ENCODE measurements at places on chromosomes 2 and 18.
A peak's percentile ranks its signal among the peaks of the same experiment; 100 is the strongest.

DNA sequence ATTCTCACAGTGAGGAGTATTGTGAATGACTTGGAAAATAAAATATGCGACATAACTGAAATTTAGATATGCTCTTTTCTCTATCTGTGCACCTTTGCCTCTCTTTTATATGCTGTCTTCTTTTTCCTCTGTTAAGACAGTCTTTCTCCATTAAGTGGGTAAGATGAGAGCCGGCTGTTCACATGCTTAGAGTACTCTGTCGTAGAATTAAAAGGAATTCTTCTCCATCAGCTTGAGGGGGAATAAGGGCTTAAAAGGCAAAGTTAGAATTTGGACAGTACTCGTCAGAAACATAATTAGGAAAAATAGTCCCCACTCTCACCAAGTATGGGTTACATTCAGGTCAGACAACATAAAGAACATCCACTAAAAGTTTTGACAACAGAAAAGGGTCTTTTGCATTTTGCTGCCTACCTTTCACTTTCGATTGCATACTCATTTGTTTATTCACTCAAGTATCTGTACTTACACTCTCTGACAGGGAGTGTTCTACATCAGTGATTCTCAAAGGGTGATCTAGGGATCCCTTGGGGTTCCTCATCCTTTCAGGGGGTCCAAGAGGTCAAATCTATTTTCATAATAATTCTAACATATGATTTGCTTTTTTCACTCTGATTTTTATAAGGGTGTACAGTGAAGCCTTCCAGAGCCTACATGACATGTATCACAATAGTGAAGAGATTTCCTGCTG is 48.0 kb downstream of the ARHGAP15 start:
- no peak for DNase-seq

- DNase-seq: no peak
These were observed 923.7 kb downstream of the SLC4A3 start for GRCh38 chr2:220550995-220551700.

DNA sequence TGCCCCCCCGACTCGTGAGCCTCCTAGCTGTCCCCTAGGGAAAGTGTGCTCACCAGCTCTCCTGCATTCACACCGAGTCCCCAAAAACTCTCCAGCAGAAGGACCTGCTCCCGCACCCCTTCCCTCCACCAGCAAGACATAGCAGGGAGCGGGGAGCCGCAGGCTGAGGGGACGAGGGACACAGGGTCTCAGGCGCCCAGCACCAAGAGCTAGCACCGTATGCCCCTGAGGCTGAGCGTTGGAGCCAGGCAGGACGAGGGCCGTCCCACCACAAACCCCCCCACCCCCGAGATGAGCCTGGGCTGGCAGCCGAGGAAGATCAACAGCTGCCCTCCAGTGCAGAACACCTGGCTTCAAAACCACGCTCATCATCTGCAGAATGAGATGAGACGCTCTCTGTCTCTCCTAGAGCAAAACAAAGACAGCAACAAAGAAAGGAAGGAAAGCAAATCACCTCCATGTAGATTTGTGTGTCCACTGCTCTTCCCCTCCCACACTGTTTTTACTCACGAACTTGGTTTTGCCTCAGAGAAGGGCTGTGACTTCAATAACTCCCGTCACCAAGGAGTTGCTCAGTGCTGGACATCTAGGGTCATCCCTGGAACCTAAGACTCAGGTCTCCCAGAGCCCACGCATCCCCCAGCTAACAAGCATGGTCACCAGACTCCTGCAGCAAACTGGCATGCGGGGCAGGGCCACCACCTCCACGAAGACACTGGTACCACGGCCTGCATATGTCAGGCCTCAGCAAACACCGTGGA is 39.7 kb upstream of the SALL3 start:
- no peak for DNase-seq

GRCh38 chr18:12749121-12749520 is 46.3 kb downstream of the PSMG2 start:
- no peak for DNase-seq

DNA sequence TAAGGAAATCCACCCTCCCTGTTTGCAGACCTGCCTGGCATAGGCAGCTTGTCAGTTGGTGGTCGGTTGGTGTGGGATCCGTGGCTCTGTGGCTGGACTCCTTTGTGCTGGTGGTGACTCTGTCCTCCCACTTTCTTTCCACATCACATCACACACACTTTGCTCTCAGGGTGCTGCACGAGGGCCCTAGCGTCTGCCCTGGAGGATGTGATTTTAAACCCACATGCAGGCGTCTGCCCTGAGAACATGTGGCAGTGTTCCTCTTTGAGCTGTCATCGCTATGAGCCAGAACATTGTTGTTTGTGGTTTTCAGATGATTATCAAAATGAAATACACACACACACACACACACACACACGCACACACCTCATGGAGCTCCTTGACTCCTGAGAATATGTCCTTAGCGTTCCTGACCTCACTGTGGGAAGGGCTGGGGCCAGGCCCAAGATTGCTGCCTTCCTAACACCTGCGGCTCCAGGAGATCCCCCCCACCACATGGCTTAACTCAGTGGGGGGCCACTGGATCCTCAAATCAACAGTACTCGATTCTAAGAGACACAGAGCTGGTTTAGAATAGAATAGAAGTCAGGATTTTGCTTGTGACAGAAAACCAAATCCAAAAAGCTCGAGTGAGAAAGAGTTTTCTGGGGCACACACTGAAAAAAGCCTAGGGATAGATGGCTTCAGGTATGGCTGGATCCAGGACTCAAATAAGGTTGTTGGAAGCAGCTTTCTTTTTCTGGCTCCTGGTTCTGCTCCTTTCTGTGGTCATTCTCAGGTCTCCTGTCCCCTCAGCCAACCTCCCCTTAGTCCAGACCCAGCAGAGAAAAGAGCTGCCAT is 54.8 kb downstream of the RTP5 start:
- DNase-seq: no peak

- DNase-seq: no peak
These were observed 66.7 kb upstream of the LPIN2 start for GRCh38 chr18:3079653-3080052.

GRCh38 chr18:63843008-63843407 is 44.5 kb upstream of the SERPINB2 start:
- no peak for DNase-seq

DNA sequence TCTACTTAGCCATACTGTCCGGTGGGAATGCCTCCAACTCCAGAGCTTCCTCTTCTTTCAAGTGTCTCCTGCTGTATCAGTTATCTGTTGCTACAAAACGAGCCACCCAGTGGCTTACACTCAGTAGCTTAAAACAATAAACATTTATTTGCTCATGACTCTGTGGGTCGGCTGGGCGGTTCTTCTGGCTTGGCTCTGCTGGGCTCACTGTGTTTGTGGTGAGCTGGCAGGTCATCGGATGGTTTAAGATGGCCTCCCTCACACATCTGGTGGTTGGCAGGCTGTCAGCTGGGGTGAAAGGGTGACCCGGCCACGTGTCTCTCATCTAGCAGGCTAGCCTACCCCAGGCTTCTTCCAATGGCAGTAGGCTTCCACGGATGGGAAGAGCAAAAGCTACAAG is 122.4 kb upstream of the SLC1A4 start:
- DNase-seq: no peak

GRCh38 chr2:238570391-238570790 is 143.7 kb downstream of the ASB1 start:
- DNase-seq: no peak

DNA sequence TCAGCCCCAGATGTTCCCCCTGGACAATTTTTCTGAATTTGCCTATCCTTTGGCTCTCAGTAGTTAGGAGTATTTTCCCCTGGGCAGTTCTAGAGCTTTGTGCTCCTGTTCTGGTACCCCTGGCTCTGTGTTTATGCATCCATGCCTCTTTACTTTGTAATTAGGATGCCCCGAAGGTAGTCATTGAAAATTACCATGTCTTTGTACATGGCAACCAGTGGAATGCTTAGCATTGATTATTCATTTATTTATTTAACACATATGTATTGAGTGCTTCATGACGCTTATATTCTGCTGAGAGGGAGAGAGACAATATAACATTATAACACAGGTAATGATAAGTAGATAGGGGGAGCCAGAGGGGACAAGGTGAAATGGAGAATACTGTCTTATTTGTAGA is 346.5 kb downstream of the PARD3B start:
- DNase-seq: no peak

GRCh38 chr18:48947560-48947959 is 3.2 kb downstream of the SMAD7 start:
- DNase-seq: no peak

DNA sequence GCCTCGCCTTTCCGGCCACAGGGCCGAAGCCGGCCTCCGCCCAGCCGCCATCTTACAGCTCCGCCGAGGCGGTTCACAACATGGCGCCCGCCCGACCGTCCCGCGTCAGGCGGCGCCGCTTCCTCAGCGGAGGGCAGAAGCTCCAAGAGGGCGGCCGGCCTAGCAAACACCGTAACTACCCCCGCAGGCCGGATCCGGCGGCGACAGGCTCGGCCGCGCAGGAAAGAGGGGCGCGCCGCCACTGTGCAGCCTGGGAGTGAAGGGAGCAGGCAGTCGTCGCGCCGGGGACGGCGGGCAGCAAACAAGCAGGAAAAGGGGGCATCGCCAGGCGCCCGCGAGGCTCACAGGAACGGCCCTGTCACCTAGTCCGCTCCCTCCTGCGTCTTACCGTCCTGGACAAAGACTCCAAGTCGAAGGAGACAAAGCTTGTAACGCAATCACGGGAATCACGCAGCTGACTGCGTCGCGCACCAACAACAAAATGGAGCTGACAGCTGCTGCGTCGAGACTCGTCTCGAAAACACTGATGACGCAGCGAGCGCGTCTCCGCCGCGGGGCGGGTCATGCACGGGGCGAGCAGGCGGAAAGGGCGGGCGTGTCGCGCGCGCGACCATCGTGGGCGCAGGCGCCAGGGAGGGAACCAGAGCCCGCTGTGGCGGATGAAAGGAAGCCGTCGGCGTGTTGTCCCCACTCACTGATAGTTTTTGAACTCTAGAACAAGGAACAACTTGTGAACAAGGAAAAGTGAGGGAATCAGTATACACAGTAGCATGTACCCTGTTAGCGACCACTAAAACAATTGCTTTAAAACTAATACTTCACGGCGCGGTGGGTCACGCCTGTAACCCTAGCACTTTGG is at the start of gene CLK1:
Gene CLK1 (minus strand): TSS at position 483 of the 859 bp plus-strand sequence. CDS start 2,796 bp downstream, outside the sequence.
- peak; percentile 97 for DNase-seq

DNA sequence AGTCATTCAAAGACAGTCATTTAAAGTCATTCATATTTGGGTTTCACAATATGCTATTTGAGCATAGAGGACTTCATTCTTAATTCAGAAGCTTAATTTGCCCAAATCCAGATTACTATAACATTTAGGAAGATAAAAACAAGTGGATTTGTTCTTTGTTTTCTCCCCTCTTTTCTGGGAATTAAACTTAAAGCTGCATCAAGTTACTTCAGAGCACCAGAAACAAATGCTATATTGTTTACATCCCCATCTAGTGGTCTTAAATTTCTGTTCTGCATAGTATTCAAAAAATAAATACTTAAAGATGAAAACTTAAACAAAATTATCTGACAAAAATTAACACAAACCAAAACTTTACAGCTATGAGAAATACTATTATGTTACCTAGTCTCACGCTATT is 34.7 kb upstream of the MARCHF7 start:
- no peak for DNase-seq

DNA sequence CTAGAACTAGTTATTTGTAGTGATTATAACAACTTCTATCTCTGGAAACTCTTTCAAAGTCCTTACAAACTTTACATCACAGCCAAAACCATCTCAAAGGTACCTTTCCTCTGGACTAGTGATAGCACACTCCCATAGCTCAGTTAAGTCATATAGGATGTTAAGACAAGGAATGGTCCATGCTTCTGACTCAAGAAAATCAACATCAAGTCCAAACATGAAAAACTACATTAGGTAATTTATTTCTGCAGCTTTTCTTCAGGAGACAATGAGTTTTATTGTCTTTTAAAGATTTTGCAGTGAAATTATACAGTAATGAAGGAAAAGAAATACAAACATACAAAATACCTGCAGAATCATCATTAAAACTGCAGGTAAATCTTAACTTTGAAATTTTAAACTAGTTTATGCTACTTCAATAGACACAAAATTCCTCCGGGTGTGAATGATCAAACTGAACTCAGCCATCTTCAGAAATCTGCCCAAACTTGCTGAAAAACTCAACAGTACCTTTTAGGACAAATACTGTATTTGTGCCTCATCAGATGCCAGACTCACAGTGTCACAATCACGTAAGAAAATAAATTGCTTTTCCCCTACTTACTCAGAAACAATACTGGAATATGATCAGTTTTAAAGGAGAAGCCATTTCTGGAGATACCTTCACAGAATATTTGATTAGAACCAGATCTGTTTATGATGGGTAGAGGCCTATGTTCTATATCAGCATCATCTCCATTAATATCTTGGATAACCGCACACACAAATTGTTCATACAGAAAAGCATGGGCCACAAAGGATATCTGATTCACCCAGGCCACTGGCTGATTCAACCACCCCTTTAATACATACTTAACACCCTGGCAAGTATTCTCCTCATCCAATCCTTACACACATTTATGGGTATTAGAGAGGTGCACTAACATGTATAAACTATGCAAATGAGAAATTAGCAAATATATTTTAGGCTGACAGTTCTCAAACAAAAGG is 2.6 kb downstream of the TMEM131 start:
- no peak for DNase-seq

GRCh38 chr18:9609190-9609589 is 5.2 kb downstream of the PPP4R1 start:
- DNase-seq: no peak

DNA sequence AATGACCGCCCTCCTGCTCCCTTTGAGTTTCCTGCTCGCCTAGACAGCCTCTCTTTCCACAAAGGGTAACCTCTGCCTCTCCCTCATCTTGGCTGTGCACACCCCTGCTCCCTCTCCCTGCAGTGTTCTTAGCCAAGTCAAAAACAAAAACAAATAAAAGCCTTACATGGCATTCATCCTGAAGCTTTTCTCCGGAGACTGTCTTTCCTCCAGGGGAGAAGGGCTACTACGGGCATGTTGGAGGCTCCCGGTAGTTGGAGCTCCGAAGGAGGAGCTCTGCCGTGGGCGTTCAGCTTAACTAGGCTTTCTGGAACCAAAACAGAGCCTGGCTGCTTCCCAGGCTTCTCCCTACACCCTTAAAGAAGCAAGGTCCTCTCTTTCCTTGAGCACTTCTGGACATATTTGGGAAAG is 104.2 kb downstream of the TPGS2 start:
- DNase-seq: no peak
